ENCODE measurements at places on chromosomes 4 and X.

GRCh38 chr4:161704040-161704439, 459.8 kb downstream of the FSTL5 start:
- DNase-seq: no peak

- DNase-seq: no peak
Measured at GRCh38 chr4:45442466-45442865, 681.4 kb downstream of the GABRG1 start.

- DNase-seq: no peak
Measured at GRCh38 chr4:159271856-159272255, 169.0 kb downstream of the RAPGEF2 start.

DNA sequence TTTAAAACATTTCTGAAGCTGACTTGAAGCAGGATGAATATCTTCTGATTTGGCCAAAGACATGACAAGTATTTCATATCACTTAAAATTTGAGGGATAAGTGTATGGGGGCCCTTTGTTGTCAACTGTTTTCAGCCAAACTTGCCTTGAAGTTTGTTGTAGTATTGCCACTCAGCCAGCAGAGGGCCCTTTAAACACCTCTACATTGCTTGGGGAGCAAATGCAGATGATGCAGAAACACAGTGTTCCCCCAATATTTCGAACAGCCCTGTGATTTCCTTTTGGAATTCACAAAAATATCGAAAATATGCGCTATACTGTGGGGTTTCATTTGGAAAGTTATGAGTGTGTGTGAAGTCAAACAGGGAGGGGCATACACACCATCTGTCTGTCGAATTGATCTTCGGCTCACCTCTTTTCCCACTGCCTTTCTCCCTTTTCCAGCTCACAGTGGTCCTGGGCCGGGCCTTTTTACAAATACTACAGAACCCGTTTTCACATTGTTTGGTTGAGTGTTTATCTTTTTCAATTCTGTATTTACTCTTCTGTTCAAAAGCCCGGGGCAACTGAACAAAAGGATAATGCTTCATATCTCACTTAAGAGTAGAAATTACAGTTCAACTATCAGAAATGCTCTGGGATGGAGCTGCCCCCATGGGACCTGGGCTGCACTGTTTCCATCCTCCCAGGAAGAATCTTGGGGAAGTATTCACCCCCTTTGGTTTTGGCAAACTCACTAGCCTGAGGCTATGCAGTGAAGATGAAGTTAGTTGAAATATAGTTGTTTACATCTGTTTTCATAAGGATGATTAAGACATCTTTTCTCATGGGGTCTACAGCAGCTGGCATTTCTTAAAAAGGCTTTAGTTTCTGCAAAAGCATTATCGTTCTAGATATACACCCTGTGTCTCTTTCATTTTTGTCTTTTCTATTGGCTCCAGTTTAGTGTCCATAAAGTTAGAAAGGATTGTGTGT, 137.6 kb downstream of the EGF start:
- peak; percentile 24 for DNase-seq

- no peak for DNase-seq
Measured at GRCh38 chr4:3733195-3733594, 33.0 kb upstream of the ADRA2C start.

DNA sequence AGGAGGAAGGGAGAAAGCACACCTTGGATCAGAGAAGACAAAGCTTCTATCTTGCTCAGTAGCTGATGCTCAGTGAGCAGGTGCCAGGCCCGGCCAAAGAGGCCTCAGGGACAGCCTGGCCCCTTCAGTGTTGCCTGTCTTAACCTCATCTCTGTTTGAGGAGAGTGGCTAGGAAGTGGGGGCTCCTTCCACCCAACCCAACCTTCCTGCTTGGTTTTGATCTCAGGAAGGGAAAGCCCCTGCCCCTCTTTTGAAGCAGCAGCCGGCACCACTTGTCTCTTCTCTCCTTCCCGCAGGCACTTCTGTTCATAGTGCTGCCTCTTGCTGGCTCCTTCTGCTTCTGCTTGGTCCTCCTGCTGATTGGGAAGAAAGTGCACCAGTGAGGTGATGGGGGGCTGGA, 2.4 kb upstream of the AFF2 start:
- no peak for DNase-seq

GRCh38 chr4:37279894-37280592, 35.5 kb downstream of the NWD2 start:
- no peak for DNase-seq

GRCh38 chr4:144948009-144948408, 150.0 kb downstream of the ANAPC10 start:
- no peak for DNase-seq

DNA sequence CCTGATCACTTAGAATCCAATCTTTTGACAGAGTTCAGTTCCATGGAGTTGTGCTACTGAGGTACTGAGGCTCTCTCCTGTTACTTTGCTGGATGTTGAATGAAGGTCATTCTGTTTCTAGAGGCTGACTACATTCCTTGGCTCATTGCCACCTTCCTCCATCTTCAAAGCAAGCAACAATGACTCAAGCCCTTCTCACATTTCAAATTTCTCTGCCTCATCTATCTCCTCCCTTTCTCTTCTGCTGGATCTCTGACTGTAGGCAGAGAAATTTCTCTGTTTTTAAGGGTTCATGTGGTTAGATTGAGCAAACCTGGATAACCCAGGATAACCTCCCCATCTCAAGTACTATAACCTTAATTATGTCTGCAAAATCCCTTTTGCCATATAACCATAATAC, 775.4 kb downstream of the STPG2 start:
- DNase-seq: no peak

DNA sequence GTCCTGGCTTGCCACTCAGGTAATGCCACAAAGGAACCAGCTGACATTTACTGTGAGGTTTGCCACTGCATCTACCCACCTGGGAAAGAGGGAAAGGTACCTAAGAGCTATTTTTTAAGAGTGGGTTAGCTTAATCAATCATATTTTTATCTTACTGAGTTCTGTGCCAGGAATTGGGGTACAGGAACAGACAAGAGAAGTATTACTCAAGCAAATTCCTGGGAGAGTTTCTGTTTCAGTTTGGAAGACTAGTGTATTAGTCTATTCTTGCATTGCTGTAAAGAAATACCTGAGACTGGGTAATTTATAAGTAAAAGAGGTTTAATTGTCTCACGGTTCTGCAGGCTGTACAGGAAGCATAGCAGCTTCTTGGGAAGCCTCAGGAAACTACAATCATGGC, 23.2 kb downstream of the PSMD10 start:
- no peak for DNase-seq

DNA sequence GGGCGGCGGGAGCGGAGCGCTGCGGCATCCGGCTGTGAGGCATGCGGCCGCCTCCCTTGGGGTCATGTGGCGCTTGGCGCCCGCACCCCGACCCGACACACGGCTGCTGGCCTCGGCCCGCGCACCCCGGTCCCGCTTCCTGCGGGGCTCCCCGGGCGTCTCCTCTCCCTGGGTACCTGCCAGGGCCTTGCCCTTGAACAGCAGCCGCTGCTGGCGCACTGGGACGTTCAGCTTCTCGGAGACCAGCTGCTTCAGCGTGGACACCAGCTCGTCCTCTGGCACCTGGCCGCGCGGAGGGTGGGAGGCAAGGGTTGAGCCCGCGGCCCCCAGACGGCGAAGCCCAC, 391 bp downstream of the UBL4A start:
- DNase-seq: no peak

GRCh38 chr4:13605330-13605729, 22.2 kb downstream of the BOD1L1 start:
- no peak for DNase-seq

DNA sequence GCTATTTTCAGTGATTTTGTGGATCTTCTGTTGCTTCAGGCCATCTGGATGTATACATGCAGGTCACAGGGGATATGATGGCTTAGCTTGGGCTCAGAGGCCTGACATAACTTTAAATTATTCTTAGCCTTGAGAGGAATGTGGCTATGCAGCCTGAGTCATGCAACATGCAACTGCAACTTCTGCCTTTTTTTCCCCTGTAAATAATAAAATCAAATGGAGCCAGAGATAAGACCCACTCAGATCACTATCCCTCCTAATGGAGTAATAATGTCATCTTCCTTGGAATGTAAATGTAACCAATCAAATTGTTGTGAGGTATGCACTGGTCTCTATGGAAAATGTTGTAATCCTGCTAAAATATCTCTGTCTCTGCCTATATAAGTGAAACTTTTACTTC, 54.9 kb downstream of the MAGEB17 start:
- no peak for DNase-seq

GRCh38 chr4:113221990-113222389, 172.5 kb downstream of the ANK2 start:
- peak; percentile 22 for DNase-seq

- no peak for DNase-seq
Measured at GRCh38 chr4:147891476-147892115, 159.7 kb downstream of the ARHGAP10 start.

- no peak for DNase-seq
Measured at GRCh38 chrX:7059214-7059838, 88.2 kb upstream of the STS start.

DNA sequence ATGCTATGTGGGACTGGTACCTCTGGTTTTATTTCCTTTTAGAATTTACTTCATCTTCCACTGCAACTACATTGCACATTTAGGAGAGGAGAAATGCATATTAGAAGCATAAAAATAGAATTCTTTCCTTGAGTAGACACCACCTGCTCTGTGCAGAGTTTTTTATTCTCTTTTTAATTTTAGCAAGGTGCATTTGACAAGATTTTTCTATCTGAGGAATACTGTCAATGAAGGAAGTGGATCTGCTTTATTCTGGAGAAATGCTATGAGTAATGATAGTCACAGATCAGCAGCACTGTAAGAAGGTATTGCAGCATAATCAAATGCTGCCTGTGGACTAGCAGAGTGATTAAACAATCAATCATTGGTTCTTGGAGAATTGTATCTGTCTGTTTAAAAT, 1038.3 kb downstream of the RAPGEF2 start:
- DNase-seq: no peak

DNA sequence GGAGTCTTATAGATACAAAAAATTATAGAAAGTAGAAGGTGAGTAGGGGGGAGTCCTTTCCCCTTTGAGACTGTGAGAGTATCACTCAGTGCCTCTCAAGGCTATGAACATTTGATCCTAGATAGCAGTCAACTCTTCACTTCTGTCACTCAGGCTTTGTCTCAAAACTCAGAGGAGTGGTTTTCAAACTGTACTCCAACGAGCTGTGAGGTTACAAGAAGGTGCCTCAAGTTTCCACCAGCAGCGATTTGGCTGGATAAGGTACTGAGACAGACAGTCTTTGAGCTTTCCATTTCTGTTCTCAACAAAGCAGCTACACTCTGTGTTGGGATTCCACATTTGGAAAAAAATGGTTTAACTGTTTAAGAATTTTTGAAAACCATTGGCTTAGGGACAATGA, 48.0 kb upstream of the NDST3 start:
- DNase-seq: no peak

GRCh38 chrX:136369377-136369776, 68.6 kb downstream of the ADGRG4 start:
- no peak for DNase-seq

DNA sequence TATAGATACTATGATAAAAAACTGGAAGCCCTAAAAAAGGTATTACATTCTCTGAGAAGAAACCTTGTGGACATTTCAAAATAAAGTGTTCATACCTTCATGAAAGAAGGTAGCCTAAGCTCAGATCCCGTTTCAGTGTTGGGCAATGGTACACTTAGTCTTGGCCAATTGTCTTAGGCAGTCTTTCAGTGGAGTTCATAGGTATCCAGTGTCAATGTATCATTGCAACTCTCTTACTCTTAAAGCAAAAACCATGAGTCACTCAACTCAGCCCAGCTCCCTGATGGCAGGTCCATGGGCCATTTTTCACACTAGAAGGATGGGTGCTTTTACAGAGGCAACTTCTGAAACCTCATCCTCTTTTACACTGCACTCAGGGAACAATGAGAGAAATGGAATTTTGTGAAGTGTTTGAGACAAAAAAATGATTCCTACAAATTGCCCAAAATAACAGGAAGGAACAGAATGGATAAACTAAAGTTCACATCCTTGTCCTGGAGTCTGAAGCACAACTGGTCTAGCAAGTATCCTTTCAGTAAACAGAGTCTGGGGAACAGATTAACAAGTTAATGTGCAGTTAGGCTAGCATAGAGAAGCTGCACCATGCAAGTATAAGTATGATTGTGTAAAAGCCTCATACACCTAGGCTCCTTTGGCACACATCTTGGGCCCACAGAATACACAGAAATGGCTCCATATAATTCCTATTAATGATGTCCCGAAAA, 7.0 kb upstream of the ZNF827 start:
- no peak for DNase-seq

DNA sequence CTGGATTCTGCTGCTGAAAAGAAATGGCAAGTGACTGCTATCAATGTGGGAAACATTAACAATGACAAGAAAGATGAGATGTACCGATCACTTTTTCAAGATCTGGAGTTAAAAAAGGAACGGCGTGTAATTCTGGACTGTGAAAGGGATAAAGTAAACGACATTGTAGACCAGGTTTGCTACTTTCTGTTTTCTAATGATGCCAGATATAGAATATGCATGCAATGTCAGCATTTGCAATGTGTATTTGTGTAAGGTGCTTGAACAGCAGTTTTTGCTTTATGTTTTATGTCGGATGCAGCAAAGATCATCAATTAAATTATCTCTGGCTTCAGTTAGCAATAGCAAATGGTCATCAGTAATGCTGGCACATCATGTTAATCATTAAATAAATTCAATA, 92.2 kb downstream of the GRIA2 start:
- DNase-seq: no peak

Data from stromal cell of bone marrow (primary cell).